ENCODE measurements at places on chromosomes 6 and 20.

DNA sequence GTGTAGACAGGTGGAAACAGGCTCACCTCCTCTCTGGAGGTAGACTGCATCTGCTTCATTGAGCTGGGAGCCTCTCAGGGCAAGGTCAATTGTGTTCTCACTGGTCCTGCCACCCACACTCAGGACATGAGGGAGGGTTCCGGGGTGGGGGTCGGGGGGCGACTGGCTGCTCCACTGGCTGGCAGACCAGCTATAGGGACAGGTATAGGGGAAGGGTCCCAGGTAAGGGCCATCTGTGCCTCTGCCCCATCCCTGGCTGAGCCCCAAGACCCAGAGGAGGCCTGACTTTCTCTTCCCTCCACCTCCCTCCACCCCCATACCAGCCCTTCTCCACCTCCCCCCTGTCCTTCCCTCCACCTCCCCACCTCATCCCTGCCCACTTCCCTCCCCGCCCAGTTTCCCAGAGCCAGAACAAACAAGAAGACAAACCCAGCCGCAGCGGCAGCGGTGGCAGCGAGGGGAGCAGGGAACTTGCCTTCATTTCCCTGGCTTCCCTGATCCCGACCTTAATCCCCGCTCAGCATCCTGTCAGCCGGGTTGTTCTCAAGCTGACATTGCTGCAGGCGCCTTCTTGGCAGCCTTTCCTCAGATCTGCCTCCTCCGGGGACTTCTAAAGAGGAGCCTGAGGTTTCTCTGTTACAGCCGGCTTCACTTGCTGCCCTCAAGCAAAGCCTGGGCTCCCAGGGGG lies 18.3 kb upstream of the FOXP4 start:
- no peak for DNase-seq

DNA sequence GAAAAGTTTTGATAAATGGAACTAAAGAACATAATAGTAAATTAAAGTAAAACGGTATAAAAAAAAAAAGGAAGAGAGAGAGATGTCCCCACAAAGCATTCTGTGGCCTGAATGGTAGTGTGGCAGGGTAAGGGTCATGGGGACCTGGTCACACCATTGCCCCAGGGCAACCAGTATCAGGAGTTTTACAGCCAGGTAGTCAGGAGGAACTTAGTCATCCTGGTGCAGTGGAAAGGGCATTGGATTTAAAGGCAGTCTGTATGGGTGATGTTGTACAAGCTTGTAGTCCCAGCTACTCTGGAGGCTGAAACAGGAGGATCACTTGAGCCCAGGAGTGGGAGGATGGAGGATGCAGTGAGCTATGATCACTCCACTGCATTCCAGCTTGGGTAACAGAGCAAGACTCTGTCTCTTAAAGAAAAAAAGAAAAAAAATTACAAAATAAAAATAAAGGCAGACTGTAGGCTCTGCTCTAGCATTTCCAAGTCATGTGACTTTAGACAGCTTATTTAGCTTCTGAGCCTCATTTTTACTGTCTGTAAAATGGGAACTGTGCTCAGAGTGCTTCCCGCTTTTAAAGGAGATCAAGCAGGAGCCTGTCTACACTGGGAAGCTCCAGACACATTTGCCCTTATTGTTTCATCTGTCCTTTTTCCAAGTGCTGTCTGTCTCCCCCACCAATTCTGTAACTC lies 112.8 kb upstream of the ARMC2 start:
- no peak for DNase-seq

DNA sequence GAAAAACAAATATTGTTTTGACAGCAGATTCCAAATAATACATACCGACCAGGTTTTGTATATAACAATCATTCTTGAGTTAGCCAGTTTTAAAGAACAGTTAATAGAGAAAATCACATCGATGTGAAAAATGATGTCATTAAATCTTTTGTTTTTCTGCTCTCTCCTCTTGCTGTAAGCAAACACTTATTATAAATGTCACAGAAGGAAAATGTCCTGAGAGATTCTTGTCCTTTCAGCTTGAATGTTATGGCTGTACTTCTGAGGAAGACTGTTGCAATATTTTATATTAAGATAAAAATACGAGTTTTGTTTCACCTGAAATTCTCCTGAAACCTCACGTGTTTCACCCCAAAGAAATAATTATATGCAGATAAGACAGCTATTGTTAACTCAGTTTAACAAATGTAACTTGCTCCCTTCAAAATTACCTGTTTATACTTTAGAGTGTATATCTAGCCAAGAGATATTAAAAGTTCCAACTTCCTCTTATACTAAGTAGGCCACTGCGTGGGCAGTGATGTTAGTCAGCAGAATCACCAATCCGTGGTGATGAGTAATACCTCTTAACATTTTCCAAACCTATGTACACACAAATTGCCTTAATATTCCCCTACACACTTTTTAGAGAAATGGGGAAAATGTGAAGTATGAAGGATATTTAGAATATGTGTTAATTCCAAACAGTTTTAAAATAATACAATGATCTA lies 1111.4 kb upstream of the CITED2 start:
- no peak for DNase-seq

- no peak for DNase-seq
These were observed 10.4 kb upstream of the RNF182 start for GRCh38 chr6:13914351-13914750.

DNA sequence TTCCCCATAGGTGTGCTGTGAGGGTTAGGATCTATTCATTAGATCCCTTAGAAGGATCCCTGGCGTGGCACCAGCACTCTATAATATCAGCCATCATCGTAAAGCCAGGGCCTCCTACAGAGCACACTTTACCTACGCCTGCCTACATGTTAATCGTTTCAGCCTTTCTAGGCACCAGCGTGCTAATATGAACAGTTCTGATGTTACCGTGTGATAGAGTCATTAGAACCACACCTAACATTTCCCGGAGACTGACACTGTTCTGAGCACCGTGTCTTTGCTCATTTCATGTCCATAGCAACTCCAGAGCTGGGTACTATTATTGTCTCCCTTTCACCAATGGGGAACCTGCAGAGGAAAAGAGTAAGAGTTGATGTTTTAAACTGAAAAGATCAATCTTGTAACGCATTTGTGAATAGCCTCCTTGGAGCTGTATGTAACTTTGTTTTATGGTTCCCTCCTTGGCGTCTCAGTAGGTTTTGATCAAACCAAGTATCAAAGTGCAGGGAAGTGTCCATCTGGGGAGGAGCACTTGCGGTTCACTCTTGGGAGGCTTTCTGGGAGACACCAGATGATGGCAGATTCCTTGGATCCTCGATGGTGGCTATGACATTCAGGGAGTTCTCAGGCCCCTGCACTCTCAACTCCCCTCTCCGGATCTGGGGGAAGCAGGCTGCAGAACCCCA lies 73.8 kb upstream of the KCNG1 start:
- no peak for DNase-seq

GRCh38 chr20:41004531-41005360 lies 23.9 kb upstream of the TOP1 start:
- no peak for DNase-seq

GRCh38 chr20:50009521-50010454 lies 27.0 kb downstream of the SNAI1 start:
- DNase-seq: no peak

DNA sequence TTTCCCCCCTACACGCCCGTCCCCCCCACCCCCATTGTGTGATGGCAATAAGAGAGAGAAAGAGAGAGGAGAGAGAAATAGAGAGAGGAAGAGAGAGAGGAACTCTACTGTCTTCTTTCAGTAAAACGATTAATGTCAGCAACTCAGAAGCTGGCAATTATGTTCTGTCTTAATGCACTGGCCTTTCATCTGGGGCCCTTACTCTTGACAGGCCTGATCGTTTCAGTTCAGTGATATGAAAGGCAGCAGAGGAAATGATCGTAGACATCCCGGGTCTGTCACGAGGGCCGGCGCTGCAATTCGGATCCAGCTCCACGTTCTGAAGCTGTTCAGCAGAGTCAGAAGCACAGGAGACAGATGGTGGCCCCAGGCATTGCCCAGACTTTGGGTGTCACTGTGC lies 308.9 kb downstream of the ZNF217 start:
- no peak for DNase-seq

DNA sequence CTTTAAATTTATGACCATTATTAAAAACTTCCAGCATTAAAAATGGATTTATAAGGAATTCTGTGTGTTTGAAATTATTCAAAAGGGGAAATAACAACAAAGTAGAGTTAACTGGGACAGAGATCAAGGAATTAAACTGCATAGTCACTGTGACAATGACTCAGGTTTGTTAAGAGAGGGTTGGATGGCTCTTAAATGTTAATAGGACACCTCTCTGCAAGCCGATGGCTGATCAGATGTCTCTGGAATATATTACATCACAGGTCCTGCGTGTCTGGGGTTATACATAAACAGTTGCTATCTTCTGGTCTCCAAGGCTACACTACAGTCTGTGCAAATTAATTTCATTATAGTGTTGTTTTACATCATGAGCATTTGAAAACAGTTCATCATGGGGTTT lies 574.3 kb downstream of the COL12A1 start:
- no peak for DNase-seq

DNA sequence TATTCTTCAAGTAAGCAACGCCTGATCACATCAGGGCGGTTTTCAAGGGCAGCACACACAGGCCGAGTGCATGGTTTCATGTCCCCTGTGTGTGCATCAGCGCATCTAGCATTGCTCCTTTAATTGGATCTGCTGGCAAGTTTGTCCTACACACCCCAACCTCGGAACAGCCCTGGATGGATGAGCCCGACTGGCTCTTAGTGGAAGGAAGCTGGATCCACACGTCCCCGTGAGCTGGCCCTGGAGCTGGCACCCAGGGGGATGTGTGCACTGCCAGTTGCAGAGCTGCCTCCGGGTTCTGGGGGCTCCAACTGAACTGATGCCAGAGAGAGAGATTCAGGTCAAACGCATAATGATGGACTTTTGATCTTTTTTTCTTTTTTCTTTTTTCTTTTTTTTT lies 39.2 kb upstream of the QKI start:
- no peak for DNase-seq

- DNase-seq: no peak
These were observed 10.7 kb downstream of the BHLHE23 start for GRCh38 chr20:62995898-62996595.

- DNase-seq: no peak
These were observed 40.5 kb upstream of the PKHD1 start for GRCh38 chr6:52127957-52128356.

All from activated CD4-positive, alpha-beta T cell treated with anti-CD3 and anti-CD28 coated beads, Interleukin-2, amount 50 U/mL, for 1 hour (primary cell).